ENCODE measurements at places on chromosomes 11 and 22.

GRCh38 chr11:103327721-103328120 is 218.5 kb downstream of the DYNC2H1 start:
- no peak for DNase-seq

DNA sequence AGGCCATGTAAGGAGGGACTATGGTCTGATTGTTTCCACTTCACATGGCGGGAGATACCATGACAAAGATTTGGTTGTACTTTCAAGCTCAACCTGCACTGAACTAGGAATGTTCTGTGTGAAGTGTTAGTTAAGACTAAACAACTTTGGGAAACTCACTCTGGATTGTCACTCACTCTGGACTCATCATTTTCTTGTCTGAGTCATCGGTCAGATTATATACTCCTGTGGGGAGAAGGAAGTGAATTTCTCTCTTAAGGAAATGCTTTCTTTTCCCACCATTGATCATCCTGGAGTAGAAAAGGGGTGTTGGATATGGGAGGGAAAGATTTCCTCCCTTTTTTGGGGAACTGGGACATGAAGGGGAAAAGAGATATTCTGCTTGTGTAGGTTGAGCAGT is 26.9 kb upstream of the CAT start:
- DNase-seq, result no peak

- no peak for DNase-seq
Observed at GRCh38 chr11:11731311-11732083, 109.7 kb upstream of the GALNT18 start.

GRCh38 chr22:39431216-39431801 is 25.5 kb upstream of the MGAT3 start:
- no peak for DNase-seq

- no peak for DNase-seq
Observed at GRCh38 chr22:28799606-28800307, 612 bp downstream of the XBP1 start.

GRCh38 chr11:96227244-96227643 is 115.8 kb downstream of the MAML2 start:
- no peak for DNase-seq

GRCh38 chr11:129435499-129436245 is 60.0 kb downstream of the BARX2 start:
- DNase-seq, result no peak

DNA sequence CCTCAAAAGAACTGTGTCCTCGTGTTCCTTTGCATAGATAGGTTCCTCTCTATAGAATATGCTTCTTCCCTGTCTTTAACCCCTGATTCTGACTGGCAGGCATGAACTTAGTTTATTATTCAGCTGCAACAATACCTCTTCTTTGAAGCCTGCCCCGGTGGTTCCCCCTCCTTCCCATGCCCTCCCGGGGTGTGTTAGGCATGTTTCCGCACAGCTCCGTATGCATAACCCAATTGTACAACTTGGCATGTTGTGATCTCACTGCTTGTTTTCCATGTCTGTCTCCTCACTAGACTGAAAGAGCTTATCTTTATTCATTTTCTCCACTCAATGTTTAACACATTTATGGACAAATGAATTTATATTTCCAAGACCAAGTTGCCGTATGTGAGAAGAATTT is 72.6 kb downstream of the DEPDC5 start:
- DNase-seq, result no peak

- no peak for DNase-seq
Observed at GRCh38 chr11:66857234-66857926, 516 bp downstream of the LRFN4 start.

DNA sequence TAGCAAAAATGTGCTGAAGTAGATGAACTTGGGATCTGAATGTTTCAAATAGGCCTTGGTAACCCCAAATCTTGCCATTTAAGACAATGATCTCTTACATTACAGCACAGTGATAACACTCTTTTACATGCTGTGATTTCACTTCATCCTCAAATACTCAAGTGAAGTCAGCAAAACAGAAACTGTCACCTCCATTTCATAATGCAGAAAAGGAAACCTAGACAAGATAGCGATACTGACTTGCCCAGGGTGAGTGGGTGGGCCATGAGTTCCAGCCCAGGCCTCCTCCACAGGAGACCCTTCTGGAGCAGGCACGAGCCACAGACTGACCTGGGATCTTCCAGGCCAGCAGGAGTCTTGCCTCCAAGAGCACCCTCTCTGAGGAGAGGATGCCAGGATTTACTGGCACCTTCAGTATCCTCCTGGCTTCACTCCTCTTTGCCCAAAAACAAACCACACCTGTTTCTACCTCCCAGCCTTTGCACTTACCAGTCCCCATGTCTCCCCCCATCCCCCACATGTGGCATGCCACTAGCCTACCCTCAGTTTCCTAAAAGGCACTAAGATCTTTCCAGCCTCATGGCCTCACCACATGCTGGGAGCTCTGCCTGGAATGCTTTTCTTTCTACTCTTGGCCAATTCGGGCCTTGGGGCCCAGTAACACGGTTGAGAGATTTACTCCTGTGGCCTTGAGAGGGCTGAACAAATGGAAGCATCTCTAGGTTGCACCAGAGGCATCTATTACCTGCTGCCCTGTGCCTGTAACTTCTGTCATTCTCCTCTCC is 1.9 kb upstream of the DGAT2 start:
- no peak for DNase-seq
